Heart right ventricle (tissue), 16 donors: ENCODE measurements at places on chromosomes 12 and 14.

- DNase-seq = no peak
Measured at GRCh38 chr12:49264466-49264872, 413 bp upstream of the TUBA1C start.

GRCh38 chr12:26274441-26275312, 79.3 kb downstream of the SSPN start:
- DNase-seq = peak; percentile 87

- DNase-seq = no peak
Measured at GRCh38 chr12:60162988-60163720, 567.3 kb downstream of the SLC16A7 start.

GRCh38 chr12:12432364-12432763, 75.5 kb downstream of the BORCS5 start:
- no peak for DNase-seq

GRCh38 chr12:55965941-55966407, at the start of gene PMEL:
Gene PMEL, minus strand, starts transcription at chr12:55966042. Its CDS starts 31 bp downstream, at chr12:55966011.
- no peak for DNase-seq

DNA sequence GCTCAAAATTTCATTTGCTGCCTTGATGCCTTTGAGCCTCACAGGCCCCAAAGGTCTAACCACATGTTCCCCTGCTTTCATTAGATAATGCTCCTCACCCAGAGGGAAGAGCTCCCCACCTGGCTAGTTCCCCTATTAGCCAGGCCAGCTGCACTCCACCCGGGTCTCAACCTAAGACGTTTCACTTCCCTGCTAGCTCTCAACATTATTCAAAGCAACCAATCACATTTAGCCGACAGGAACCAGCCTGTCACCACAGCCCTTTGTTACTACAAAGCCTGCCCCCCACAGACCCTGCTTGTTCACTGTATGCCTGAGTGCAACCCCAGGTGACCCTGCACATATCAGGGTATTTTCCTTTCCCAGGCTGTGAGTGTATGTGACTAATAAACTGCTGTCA, 78.6 kb downstream of the SLC15A5 start:
- no peak for DNase-seq

- peak; percentile 2 for DNase-seq
Measured at GRCh38 chr12:34397591-34398365, 375.5 kb downstream of the ALG10 start.

DNA sequence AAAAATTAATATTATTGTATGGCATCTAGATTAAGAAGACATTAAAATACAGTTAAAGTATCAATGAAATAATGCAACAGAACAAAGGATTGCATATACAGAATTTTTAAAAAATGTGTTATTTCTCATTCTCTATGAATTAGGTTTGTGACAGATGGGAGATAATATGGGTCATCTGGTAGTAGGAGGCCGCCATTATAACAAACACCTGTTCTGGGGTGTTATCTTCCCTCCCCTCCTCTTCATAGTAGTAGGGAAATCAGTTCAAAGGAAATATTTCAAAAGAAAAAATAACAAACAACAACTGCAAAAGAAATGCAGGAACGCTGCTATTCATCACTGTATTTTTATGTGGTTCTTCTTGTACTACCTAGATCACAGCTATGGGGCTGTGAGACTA, 187.0 kb upstream of the ATP2B1 start:
- no peak for DNase-seq

GRCh38 chr12:66624806-66625205, 54.1 kb downstream of the GRIP1 start:
- no peak for DNase-seq

DNA sequence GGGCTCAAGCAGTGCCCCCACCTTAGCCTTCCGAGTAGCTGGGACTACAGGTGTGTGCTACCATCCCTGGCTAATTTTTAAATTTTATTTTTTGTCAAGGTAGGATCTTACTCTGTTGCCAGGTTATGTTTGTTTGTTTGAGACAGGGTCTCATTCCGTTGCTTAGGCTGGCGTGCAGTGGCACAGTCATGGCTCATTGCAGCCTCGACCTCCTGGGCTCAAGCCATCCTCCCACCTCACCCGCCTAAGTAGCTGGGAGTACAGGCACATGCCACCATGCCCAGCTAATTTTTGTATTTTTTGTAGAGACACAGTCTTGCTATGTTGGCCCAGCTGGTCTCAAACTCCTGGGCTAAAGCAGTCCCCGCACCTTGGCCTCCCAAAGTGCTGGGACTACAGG, 83.3 kb upstream of the KCNH3 start:
- no peak for DNase-seq

- DNase-seq = no peak
Measured at GRCh38 chr12:46219877-46220655, 48.8 kb downstream of the SLC38A1 start.

- no peak for DNase-seq
Measured at GRCh38 chr14:101634202-101634849, 73.0 kb downstream of the DIO3 start.

- DNase-seq = no peak
Measured at GRCh38 chr14:71478542-71478941, 453.7 kb upstream of the RGS6 start.

GRCh38 chr14:101471723-101472517, 89.4 kb upstream of the DIO3 start:
- no peak for DNase-seq
